ENCODE measurements at places on chromosomes 5 and 9.

DNA sequence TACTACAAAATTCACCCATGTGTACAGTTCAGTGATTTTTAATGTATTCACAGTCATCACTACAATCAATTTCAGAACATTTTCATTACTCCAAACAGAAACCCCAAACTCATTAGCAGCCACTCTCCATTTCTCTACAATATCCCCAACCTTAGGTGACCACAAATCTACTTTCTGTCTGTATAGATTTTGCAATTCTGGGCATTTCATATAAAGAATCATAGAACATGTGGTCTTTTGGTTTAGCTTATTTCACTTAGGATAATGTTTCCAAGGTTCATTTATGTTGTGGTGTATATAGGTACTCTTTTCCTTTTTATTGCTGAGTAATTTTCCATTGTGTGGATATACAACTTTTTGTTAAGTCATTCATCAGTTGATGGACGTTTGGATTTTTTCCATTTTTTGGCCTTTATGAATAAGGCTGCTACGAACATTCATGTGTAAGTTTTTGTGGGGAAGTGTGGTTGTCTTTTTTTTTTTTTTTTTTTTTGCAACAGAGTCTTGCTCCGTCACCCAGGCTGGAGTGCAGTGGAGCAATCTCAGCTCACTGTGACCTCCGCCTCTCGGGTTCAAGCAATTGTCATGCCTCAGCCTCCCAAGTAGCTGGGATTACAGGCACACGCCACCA lies 54.5 kb downstream of the DOCK8 start:
- no peak for DNase-seq

DNA sequence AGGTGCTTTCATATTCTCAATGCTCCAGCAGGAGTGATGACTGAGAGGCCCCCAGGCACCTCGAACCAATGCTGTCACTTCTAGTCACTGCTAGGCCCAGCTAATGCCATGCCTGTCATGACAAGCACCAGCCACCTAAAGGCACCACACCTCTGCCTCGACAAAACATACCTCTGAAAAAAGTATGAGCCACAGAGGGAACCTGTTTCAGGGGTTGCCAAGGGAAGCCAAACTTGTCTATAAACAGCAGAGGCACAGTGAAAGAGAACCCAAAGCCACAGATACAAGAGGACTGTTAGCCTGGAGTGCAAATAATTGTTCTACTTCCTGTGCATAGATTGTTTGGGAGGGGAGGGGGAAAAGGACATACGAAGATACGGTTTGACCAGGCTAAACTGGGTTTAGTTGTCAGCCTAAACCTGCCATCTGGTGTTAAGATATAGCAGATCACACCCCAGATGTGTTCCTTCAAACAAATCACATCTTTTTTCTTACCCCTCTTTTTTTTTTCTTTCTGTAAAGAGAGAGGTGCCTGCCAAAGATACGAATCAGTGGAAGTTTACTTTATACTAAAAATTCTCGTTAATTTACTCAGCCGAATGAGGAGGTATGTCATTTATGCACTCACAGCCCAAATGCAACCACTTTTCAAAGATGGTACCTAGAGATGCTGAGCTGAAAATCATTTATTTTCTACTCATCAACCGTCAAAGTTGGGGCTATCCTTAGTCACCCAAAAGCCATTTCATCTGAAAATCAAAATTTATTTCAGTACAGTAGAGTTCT lies 45.7 kb downstream of the BNC2 start:
- no peak for DNase-seq

GRCh38 chr9:19926774-19927173 lies 137.9 kb upstream of the SLC24A2 start:
- no peak for DNase-seq

DNA sequence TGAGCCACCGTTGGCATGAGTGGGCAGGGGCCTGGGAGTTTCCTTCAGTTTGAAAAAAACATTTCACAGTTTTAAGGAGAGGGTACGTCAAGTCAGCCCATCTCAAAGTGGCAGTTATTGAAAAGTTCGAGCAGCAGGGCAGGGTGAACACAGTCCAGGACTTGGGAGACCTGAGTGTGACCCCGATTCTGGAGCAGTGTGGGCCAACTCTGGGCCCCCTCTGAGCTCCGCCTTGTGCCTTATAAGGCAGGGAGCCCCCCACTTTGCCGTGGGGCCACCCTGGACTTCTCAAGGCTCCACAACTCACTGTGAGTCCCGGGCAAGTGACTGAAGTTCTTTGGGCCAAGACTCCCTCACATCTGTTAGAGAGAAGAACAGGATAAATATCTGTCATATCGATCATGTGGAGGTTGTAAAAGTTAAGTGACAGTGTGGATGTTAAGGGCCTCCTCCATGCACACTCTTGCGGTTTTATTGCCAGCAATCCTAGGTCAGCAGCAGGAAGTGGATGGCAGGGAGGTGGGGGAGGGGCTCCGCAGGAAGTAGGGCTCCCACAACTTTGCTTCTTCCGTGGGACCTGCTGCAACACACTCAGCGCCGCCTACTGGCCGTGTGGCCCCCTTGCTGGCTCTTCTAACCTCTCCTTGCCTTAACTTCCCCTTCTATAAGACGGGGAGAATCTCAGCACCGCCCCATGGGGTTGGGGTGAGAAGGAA lies 38.4 kb downstream of the HRH2 start:
- peak; percentile 17 for DNase-seq

- DNase-seq, result no peak
Observed at GRCh38 chr9:77166193-77166592, 11.1 kb upstream of the VPS13A start.

DNA sequence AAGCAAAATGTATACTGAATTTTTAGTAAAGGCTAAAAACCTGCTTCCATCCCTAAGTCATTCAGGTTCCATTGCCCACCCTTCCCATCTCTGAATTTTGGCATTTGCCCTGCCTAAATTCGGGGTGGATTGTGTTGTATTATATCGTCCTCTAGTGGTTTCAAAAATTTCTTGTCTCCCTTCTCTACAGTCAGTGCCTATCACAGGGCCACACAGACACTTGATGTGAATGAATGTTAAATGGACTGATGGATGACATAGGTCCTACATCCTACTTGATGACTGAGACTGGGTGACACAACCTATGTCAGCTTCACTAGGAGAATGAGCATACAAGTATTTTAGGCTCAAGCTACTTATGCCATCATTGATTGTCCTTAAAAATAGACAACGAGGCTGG lies 45.6 kb upstream of the SLC30A5 start:
- no peak for DNase-seq

DNA sequence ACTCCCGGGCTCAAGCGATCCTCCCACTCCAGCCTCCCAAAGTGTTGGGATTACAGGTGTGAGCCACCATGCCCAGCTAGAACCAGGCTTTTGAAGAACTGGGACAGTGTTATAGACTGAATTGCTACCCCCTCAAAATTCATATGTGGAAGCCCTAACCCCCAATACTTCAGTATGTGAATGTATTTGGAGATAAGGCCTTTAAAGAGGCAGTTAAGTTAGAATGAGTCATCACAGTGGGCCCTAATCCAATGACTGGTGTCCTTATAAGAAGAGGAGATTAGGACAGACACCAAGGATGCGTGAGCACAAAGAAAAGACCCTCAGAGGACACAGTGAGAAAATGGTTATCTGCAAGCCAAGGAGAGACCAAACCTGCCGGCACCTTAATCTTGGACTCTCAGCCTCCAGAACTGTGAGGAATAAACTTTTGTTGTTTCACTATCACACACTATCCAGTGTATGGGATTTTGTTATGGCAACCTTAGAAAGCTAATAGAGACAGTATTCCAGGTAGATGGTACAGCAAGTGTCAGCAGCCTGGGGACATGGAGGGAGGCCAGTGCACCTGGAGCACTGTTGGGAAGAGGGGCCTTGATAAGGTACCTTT lies 31.4 kb upstream of the ERGIC1 start:
- DNase-seq, result no peak

GRCh38 chr5:33641744-33642505 lies 201.2 kb downstream of the TARS1 start:
- DNase-seq, result no peak
